ENCODE measurements at places on chromosomes 1 and 21.

DNA sequence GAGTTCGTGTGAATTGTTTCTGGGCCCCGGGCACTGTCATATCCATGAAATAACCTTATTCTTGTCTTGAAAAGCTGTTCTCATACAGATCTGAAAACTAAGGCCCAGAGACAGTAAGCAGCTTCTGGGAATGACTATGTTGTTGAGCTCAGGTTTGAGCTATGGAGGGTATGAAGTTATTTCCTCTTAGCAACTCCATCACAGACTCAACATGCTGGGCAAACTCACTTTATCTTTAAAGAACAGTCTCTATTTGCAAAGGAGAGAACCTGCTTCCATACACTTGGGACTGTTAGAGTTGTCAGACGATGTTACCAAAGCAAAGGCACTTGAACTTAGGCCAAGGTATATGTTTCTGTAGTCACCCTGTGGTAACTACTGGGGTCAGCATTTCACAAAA, 90.0 kb downstream of the GPR88 start:
- no peak for DNase-seq

GRCh38 chr21:19900149-19900548, 1098.1 kb upstream of the NCAM2 start:
- DNase-seq = no peak

DNA sequence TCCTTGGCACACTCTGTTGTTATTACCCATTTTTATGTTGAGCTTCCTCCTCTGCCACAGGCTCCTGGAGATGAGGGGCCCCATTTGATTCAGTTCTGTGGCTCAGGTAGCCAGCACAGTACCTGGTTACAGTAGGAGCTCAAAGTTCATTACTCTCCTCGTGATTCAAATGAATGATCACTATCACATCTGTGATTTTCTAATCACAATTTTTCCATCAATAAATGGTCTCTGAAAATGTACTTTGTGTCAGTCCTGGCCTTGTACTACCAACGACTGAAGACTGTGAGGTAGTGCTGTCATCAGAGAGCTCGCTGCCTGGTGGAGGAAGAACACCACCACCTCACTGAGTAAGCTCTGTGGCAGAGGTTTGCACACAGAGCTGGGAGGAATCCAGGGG, 106.8 kb upstream of the JUN start:
- no peak for DNase-seq

- no peak for DNase-seq
These were observed 20.4 kb upstream of the EVA1B start for GRCh38 chr1:36343651-36344394.

- DNase-seq = no peak
These were observed 24.8 kb upstream of the GFI1 start for GRCh38 chr1:92511541-92511940.

GRCh38 chr1:113185463-113186104, 112.6 kb downstream of the LRIG2 start:
- no peak for DNase-seq

GRCh38 chr1:233372218-233373120, 44.9 kb downstream of the MAP3K21 start:
- no peak for DNase-seq

All from Jurkat, Clone E6-1 (cell line).